ENCODE measurements at places on chromosomes 13 and 19.

- DNase-seq, result no peak
Observed at GRCh38 chr19:2997720-2998119, 20.4 kb downstream of the TLE6 start.

GRCh38 chr13:52850396-52851136 lies 2.1 kb upstream of the PCDH8 start:
- DNase-seq, result peak; percentile 44

- DNase-seq, result peak; percentile 61
Observed at GRCh38 chr19:48997972-48998371, 4.3 kb downstream of the RUVBL2 start.

DNA sequence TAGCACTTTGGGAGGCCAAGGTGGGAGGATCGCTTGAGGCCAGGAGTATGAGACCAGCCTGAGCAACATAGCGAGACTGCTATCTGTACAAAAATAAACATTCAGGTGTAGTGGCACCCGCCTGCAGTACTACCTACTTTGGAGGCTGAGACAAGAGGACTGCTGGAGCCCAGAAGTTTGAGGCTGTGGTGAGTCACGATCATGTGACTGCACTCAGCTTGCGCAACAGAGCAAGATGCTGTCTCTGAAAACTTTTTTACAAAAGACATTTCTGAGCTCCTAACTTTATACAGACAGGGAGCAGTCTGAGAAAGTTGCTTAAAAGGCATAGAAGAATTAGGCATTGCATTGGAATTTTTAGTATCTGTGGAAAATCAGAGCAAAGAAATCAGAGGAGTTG lies 10.4 kb upstream of the TBC1D4 start:
- DNase-seq, result peak; percentile 57

GRCh38 chr19:51687791-51688670 lies 5.1 kb upstream of the SPACA6 start:
- peak; percentile 54 for DNase-seq

DNA sequence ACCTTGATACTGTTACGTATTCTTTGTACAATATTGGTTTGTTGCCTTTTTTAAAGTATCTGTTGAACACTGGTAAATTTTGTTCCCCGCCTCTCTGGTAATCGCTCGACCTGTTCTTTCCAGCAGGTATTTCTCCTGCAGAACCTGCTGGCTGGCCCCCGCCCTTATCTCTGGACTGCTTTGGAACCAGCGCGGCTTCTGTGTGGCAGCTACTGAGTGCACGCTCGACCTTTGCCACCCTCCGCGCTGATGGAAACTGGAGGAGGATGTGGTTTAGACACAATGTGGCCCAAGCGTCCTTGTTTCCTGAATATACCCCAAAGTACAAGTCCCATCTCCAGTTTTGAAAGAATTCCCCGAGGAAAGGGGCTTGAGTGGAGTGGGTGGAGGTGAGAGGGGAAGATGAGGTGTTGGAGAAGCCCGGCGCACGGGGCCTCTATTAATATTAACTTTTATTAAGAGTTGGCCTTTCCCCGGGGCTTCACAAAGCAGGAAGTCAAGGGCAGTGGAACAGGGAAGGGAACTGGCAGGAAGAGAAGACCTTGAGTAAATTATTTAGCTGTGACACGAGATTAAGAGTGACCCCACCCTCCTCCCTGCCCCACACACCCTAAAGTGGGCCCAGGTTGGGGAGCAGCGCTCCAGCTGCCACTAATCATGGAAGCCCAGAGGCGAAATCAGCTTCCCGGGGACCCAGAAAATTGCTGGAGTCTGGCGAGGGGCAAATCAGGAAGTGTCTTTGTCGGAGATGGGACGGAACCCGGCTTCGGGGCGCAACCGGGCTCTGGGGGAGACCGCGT lies 16.0 kb downstream of the CDX2 start:
- DNase-seq, result no peak

DNA sequence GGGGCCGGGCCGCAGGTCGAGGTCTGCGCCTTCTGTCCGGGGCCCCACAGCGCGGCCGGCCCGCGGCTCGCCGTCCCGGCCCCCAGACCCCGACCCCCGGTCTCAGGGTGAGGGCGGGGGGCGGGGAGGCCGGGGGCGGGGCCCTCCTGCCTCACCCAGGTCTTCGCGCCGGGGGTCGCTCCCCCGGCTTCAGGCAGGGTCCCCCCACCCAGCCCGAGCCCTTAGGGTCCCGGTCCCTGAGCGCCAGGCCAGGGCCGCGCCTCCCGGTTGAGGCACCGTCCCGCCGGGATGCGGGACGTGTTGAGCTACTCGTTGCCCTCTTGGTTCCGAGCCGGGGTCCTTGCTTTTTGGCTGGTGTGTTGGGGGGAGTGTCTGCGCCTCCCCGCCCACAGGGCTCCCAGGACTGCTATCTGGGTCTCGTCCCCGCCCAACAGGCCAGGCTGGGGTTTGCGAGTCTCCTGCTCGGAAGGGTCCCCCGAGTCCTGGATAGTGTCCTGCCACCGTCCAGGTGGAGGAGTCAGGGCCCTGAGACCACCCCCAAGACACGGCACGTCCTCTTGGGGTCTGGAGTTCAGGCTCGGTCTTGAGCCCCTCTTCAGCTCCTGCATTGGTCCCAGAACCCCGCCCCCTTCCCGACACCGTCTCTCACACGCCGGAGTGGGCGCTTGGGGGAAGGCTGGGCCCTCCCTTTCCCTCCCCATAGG lies 452 bp downstream of the PIAS4 start:
- no peak for DNase-seq

DNA sequence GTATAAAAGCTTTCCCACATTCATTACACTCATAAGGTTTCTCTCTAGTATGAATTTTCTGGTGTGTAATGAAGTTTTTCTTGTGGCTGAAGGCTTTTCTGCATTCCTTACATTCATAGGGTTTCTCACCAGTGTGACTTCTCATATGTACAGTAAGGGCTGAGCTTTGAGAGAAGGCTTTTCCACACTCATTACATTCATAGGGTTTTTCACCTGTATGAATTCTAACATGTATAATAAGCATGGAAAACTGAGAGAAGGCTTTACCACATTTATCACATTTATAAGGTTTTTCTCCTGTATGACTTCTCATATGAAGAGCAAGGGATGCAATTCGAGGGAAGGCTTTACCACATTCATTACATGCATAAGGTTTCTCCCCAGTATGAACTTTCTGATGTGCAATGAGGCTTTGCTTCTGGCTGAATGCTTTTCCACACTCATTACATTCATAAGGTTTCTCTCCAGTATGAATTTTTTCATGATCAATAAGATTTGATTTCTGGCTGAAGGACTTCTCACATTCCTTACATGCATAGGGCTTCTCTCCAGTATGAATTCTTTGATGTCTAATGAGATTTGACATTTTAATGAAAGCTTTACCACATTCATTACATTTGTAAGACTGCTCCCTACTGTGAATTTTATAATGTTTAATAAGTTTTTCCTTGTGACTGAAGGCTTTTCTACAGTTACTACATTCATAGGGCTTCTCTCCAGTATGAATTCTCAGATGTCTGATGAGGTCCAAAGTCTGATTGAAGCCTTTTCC lies 42.6 kb downstream of the ZNF527 start:
- no peak for DNase-seq

DNA sequence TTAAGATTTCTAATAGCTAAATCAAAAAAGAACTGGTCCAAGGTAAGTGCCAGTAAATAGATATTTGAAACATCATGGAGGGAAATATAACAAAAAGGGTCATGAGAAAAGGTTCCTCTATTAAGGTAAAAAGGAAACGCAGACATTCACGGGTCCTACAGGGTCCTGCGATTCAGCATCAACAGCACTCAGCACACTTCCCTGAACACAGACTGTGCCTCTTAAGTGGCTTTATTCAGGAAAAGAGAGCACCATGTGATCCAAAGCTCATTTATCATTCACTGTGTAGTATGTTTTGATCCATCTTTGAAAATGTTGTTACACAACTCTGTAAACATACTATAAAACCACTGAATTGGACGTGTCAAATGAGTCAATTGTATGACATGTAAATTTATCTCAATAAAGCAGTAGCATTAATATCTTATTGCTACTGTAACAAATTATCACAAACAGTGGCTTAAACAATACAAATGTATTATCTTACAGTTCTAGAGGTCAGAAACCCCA lies 33.7 kb downstream of the CRYL1 start:
- no peak for DNase-seq

GRCh38 chr19:42397263-42398166 lies 7.4 kb upstream of the CNFN start:
- DNase-seq, result no peak

DNA sequence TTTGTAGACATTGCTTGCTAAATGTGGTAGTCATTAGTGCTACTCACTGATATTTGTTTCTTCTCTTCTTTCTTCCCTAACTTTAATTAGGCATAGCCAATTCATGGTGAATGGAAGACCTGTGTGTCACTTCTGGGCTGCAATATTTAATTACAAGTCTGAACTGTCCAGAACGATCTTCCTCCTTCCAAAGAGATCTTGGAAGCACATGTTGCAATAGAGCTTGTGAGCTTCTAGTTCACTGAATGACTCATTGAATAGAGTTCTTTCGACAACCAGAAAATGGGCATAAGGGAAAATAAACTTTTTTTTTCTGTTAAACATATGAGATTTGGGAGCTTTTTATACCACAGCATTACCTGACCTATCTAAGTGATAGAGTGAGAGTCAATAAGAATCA lies 1264.6 kb downstream of the PCDH9 start:
- DNase-seq, result no peak

DNA sequence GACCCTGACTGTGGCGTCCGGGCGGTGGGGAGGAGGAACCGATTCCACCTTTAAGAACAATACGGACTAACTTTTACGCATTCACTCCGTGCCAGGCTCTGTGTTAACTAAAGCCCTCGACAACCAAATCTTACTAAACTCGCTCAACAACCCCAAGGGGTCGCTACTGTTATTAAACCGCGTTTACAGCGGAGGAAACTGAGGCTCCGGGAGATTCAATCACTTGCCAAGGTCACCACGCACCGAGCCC lies 1.2 kb downstream of the SAMD1 start:
- DNase-seq, result no peak

DNA sequence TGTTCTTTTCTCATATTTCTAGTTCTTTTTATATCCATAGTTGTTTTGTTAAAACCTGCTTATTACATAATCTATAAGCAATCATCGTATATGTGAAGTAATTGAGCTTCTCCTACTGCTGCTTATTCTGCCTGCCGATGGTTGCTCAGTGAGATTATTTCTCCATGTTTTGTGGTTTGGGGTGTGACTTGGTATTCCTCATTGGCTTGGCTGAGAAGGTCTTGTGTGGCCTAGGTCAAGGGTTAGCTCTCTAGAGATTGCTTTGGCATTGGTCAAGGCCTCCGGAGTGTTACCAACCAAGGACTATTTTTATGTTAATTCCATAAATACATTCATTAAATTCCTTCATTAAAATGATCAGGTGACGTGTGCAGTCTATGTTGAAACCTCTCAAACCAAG lies 302.8 kb downstream of the MYO16 start:
- DNase-seq, result no peak

DNA sequence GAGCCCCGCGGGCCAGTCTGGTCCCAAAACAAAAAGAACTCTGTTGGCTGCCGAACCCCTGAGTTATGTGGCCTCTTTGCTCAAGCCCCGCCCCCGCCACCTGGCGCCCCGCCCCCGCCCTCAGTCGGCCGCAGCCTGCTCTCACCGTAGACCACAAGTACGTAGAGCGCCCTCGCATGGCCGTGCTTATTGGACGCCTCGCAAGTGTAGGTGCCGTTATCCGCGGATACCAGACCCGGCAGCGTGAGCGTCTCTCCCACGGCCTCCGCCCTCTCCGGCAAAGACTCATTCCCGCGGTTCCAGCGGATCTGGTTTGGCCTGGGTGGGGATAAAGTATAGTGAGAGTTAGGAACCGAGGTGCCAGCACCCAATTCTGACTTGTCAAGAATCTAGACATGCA lies 5.5 kb upstream of the ZNF428 start:
- DNase-seq, result no peak

DNA sequence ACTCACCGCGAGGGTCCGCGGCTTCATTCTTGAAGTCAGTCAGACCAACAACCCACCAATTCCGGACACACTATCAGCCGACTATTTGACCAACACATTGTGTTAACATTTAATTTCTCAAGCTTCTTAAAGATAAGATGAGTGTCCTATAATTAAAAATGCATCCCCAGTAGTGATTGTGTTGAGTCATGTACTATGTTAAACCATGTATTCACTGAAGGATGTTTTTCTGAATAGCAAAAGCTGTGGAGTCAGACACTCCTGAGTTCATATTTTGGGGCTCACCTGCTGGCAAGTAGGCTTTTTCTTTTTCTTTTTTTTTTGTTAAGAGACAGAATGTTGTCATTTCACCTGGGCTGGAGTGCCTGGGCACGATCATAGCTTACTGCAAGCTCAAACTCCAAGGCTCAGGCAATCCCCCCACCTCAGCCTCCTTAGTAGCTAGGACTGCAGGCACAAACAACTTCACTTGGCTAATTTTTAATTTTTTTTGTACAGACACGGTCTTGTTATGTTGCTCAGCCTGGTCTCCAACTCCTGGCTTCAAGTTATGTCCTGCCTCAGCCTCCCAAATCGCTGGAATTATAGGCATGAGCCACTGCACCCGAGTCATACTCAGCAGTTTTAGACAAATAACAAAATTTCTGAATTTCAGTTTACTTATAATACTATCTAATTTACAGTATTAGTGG lies 606.9 kb downstream of the PCDH9 start:
- DNase-seq, result no peak

- no peak for DNase-seq
Observed at GRCh38 chr19:58586133-58586765, 13.1 kb upstream of the MZF1 start.

- no peak for DNase-seq
Observed at GRCh38 chr19:32178401-32178800, 167.0 kb upstream of the ZNF507 start.

DNA sequence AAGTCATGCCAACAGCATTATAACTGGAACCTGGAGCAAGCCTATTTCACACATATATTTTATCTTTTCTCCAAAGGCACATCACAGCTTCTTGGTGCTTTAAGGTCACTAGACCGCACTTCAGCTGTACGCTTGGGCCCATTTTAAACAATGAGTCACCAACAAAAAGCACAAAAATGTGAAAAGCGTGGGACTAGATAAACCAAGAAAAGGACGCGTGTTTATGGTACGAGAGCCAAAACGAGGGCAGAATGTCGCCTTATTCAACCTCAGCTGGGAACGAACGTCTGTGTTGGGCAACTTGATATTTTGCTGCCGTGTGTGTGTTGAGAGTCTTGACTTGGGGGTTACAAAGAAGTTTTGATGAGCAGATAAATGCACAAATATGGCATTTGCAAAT lies 9.2 kb upstream of the EHD2 start:
- no peak for DNase-seq

GRCh38 chr19:18364826-18365528 lies 21.0 kb upstream of the GDF15 start:
- DNase-seq, result peak; percentile 99

GRCh38 chr19:4264812-4265211 lies 14.3 kb upstream of the SHD start:
- DNase-seq, result no peak

DNA sequence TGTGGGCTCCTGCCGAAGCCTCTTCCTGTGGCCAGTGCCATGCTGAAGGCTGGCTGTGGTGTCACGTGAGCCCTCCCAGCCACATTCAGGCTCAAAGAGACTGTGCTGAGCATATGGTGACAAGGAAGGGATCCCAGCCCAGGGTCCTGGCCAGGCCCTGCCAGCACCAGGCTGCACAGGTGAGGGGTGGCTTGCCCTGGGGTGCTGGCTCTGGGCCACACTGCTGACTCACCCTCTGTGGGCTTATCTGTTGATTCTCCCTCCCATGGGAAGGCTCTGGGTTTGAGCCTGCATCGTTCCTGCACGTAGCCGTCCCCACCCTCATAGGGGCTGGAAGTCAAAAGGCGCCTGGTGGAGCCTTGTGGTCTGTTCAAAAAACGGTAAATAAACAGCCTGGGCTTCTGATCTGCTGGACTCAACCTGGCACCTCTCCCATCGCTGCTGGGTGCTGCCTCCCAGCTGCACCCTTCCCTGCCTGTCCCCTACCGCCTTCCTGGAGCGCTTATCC lies 31.1 kb downstream of the DNM2 start:
- peak; percentile 23 for DNase-seq
